MCF 10A (cell line): ENCODE measurements at places on chromosomes 1 and 21.

DNA sequence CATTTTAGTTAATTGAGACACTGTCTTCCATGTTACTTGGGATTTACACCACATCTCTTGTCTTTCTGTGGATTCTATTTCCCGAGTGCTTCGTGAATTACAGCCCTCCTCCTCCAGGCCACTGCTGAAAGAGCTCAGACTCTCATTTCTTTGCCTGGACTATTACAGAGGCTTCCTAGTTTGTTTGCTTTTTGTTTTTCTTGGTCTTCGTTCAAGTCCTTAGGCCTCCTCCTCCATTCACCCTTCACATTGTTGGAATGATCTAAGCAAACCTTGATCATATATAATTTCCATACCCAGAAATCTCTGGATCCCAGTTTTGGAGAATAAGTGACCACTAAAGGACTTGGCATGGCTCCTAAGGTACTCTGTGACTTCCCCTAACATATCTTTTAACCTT is 94.1 kb downstream of the CNIH3 start:
- no peak overlapping the region for H3K27ac ChIP-seq
- DNase-seq, result no peak
- no peaks in the 10 kb centered on the region for H3K36me3 ChIP-seq
- no peak overlapping the region for H3K4me3 ChIP-seq
- peaks cover 11% of the 10 kb centered on the region for H3K4me1 ChIP-seq

DNA sequence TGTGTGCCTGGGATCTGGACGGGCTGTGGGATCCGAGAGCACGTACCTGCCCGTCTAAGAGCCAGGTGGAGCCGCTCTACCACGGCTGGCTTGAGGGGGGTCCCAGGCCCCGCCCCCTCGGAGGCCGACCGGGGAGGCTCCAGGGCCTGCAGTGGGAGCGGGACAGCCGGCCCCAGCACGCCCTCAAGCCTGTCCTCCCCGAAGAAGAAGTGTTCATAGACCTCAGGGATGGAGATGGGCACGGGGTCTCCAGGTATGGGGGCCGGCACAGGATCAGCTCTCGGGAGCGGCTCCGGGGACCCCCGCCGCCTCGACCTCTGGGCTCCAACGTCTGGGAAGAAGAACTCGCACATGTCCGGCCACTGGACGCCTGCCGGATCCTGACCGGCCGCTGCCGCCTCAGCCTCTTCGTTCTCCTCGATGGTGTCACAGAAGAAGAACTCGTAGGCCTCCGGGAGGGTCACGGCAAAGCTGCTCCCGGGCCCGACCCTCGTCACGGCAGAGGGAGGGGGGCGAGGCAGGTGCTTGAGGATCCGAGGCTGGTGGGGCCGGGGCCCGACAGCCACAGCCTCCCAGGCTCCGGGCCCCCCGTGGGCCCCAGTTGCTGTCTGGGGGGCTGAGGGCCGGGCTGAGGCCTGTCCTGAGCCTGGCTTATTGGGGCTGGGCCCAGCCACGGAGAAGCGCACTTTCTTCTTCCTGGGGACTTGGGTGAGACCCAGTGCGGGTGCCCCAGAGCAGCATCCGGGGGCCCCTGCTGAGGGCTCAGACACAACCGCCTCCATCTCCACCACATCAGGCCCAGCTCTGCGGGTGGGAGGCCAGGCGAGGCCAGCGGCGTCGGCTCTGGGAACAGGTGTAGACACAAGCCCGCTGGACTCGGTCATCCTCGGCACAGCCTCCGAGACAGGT is 2.8 kb downstream of the PERM1 start:
- DNase-seq, result no peak
- peaks cover 6% of the 10 kb centered on the region for H3K36me3 ChIP-seq
- H3K27me3 ChIP-seq, result peaks cover 18% of the 10 kb centered on the region

- no peak overlapping the region for H3K4me3 ChIP-seq
- no peaks in the 10 kb centered on the region for H3K4me1 ChIP-seq
- DNase-seq, result no peak
Measured at GRCh38 chr1:99860703-99861102, 10.5 kb downstream of the AGL start.

GRCh38 chr1:158972841-158973240 is 36.9 kb upstream of the IFI16 start:
- no peak overlapping the region for H3K4me3 ChIP-seq
- no peaks in the 10 kb centered on the region for H3K36me3 ChIP-seq
- H3K27me3 ChIP-seq, result peaks cover 12% of the 10 kb centered on the region
